ENCODE measurements at places on chromosomes 1 and 21.
A peak's percentile ranks its signal among the peaks of the same experiment; 100 is the strongest.

GRCh38 chr1:59743324-59744091 lies 71.2 kb upstream of the HOOK1 start:
- no peak for DNase-seq

DNA sequence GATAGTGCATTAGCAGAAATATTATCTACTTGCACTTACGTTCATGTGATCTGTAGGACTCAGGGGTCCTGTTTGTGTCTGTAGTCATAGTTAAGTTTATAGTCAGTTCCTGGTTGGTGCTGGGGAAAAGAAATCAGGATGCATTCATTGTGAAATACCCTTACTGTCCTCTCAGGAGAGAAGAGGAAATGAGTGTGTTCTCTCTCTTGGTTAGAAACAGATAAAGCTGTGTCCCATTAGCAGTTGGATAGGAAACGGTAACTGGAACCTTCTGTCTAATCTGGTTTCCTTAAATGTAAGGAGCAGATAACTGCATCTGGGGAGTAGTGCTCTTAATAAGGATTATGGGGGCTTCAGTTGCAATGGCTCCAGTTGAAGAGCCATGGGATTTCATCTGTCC lies 8.9 kb downstream of the SDCCAG8 start:
- no peak for DNase-seq

DNA sequence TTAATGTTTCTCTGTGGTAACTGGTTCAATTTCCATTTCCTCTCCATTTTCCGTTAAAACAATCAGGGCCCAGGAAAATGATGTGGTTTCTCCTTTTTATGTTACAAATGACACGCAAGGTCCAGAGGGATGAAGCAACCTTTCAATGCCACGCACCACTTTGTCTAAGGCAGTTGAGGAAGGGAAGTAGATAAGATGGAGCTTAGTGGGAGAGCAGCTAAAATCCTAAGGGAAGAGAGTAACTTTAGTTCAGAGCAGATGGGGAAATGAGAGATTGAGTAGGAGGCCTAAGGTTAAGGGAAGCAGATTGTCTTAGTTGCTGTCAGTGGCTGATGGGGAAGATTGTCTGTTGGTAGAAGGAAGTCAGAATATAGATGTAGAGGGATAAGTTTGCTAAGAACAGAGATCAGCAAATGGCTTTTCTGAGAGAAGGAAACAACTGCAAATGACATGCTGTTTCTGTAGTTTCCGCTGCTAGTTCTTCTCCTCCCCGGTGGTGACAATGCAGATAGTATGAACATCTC lies 660 bp downstream of the CD1C start:
- no peak for DNase-seq

- DNase-seq = no peak
Measured at GRCh38 chr1:154342836-154343472, 17.6 kb downstream of the ATP8B2 start.

DNA sequence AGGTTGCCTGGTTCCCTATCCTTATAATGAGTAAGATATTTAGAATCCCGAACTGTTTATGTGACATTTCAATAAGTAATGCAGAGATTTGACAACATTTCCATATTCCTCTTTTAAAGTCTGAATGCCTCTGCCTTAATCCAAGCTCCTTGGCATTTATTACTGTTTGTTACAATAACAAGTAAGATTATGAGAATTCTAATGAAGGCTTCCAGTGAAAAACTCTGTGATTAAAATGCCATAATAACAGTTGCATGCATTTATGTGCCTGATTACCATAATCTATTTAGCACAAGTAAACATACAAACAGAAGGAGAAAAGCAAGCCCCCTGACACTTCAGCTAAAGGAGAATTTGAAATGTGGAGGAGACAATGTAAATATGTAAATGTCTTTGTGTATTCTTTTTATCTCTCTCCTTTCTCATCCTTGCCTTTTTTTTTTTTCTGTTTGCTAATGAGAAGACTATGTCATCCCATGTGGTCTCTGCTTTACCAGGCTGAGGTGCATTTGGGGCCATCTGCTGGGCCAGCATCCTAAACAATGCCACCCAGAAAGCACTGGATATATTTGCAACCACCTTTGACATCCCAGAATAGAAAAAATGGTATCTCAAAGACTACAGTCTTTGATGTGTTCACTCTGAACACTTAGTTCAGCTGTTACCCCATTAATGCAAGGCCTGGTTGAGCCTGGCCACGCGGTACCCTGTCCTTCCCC lies 17.2 kb upstream of the OLIG2 start:
- no peak for DNase-seq

GRCh38 chr1:7572654-7573152 lies 198.4 kb upstream of the VAMP3 start:
- no peak for DNase-seq

- peak; percentile 37 for DNase-seq
Measured at GRCh38 chr1:23854568-23854967, 13.5 kb downstream of the FUCA1 start.

DNA sequence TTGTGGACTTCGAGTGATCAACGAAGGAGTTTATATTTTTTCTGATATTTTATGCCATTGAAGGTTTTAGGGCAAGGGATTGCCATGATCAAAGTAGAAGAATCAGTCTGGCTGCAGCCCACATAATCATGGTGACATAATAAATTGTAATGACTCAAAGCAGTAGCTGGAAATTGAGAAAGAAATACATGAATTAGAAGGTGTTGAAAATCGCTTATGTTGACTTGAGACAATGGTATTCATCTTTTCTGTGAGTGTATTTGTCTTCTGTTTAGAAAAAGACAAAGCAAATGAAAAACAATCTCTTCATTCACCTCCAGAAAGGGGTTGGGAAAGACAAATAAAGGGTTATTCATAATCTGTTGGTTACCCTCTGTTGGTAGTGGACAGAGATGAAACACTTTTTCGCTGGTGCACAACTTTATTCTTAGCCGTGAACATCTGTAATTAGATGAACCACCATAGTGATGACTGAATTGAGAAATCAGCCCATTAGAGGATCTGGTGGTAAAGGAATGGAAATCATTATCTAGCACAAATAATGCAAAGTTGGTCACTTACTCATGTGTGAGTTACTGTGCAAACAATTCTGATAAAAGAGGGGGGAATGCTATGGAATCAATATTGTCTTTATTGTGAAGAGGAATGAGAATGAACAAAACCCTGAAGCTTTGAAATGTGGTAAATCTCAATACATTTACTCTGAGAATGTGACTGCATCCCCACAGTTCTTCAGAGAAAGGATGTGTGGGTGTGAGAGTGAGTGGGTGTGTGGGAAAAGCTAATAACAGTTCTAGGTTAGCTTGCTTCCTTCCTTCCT lies 121.8 kb downstream of the NTNG1 start:
- no peak for DNase-seq

- DNase-seq = no peak
Measured at GRCh38 chr1:155990005-155990739, 11.8 kb upstream of the ARHGEF2 start.

- no peak for DNase-seq
Measured at GRCh38 chr1:209176866-209177430, 406.6 kb upstream of the CAMK1G start.

DNA sequence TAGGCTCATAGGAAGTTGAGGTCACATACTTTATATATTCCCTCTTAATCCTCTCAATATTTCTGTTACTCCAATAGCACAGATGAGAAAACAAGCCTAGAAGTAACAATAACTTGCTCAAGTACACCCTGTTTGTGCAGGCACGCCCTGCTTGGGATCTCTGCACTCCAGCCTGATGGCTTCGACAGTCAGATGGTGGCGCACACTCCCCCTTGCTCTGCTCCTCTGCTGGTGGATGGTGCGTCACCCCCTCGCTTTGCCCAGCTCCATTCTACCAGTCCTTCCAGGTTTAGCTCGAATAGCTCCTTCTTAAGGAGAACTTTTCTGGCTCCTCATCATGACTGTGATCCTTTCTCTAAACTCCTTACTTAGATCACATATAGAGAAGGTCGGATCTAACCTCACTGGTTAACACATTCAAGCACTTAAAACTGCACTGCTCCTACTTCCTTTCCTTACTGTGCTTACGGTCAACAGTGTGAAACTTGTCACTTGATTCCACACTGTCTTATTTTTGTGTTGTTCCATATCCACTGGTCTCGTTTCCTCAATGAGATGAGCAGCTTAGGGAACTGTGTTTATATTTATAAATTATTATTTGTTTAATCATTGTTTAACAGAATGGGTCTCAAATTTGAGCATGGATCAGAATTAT lies 3.0 kb downstream of the TSPAN2 start:
- DNase-seq = no peak

DNA sequence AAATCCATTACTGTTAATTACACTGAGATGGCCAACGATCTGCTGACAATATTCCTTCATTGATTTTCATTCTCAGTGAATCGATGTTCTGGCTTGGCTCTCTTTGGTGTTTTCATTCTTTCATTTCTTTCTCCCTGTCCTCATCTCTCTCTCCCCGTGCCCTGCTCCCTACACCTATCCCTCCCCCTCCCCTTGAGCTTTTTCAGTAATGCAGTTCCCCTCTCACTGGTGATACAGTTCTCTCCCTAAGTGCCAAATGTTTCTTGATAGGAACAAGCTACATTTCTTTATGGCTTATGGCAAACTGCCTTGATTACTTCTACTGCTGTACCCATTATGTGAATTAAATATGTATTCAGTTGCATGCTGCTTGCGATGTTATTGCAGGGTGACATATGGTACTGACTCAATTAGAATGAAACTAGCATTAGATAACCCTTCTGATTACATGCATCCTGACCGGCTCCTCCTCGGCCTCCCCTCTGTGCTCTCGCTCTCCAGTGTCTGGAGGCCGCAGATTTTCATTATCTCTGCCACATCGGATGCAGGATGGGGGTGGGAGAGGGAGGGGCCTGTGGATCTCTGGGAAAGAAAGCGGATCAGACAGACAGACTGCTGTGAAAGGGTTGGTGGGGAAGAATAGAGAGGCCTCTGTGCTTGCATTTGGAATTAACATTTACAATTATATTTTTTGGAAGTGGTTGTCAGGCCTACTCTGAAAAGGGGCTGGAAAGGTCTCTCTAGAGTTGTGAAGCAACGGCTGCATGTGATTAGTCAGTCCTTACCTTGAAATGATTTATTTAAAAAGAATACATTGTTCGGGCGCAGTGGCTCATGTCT lies 130.9 kb downstream of the PBX1 start:
- DNase-seq = no peak

- DNase-seq = no peak
Measured at GRCh38 chr1:211641942-211642341, 33.5 kb downstream of the NEK2 start.

DNA sequence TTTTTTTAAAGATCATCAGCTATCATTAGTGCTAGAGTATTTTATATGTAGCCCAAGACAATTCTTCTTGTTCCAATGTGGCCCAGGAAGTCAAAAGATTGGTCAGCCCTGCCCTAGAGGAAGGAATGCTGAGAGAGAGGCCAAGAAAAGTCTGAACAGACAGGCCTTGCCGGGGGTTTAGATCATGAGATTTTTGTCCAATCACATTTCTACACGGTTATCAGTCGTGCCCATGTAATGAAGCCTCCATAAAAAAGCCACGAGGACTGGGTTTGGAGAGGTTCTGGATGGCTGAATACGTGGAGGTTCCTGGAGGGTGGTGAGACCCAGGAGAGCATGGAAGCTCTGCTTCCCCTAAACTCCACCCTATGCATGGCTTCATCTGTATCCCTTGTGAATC lies 24.3 kb upstream of the ENO1 start:
- no peak for DNase-seq

- peak; percentile 95 for DNase-seq
Measured at GRCh38 chr1:246569248-246570238, 3.3 kb downstream of the CNST start.

DNA sequence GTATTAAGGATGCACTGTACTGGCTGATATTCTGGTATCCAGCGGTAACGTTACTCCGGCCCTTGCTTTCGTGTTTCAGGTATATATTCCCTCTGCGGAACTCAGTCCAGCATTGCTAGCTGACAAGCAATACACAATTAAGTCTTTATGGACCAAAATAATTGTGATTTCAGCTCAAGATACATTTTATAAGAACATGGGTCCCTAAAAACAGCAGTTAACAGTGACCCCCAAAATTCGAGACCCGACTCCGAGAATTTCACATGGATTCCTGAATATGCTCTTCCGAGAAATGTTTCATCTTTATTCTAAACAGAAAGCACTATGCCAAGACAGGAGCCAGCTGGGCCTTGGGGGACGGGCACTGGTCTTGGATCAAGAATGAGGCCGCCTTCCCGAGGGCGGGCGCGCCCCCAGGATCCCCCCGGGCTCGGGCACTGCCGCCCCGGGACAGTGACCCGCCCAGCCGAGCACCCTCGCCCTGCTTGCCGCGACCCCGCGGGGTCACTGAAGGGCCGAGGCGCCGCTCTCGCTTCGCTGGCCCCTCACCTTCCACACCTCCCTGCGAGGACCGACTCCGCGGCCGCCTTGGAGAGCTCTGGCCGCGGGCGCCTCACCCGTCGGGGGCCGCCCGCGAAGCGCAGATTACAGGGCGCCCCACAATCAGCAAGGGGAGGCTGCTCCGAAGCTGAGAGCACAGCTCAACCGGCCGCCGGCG lies 610 bp downstream of the SCYL3 start:
- DNase-seq = peak; percentile 34

DNA sequence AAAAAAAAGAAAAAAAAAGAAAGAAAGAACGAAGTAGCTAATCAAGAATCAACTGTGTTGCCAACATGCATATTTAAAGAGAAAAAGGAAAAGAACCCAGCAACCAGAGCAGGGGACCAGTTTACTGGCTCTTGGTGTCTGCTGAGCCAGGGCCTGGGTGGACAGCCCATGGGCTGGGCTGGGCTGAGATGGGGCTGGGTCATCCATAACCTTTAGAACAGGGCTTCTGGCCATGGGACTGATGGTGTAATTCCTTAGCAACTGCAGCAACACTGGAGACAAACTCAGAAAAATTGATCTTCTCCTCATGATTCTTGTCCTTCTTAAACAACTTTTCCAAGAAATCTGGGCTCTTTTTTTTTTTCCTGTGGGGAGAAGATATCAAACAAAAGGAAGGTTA lies 10.5 kb downstream of the S100A7A start:
- DNase-seq = no peak

- no peak for DNase-seq
Measured at GRCh38 chr21:42959728-42960127, 14.6 kb upstream of the PKNOX1 start.

DNA sequence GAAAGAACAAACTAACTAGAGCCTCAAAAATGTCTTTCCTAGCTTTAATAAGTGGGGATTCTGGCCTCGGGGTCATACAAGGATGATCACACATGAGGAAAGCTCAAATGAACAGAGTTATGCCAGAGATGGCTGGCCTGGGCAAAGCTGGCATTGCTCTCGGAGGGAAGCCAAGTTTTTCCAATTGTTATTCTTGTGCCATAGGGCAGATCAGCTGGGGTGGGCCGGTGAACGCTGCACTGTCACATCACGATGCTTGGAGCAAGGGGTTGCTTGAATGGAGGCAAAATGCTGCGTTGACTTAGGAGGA lies 75.9 kb upstream of the LYST start:
- DNase-seq = no peak

DNA sequence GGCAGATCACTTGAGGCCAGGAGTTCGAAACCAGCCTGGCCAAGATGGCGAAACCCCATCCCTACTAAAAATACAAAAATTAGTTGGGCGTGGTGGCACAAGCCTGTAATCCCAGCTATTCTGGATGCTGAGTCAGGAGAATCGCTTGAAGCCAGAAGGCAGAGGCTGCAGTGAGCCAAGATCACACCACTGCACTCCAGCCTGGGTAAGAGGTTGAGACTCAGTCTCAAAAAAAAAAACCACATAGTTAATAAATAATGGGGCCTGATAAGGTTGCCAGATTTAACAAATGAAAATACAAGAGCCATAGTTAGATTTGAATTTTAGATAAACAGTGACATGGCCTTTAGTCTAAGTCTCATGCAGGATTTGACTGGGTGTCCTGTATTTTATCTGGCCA lies 175.7 kb downstream of the ZZZ3 start:
- DNase-seq = no peak
